OCI-LY7 (cell line): ENCODE measurements at places on chromosomes 1 and 21.
A peak's percentile ranks its signal among the peaks of the same experiment; 100 is the strongest.

- no peak for DNase-seq
These were observed 11.7 kb upstream of the FGR start for GRCh38 chr1:27646676-27647075.

DNA sequence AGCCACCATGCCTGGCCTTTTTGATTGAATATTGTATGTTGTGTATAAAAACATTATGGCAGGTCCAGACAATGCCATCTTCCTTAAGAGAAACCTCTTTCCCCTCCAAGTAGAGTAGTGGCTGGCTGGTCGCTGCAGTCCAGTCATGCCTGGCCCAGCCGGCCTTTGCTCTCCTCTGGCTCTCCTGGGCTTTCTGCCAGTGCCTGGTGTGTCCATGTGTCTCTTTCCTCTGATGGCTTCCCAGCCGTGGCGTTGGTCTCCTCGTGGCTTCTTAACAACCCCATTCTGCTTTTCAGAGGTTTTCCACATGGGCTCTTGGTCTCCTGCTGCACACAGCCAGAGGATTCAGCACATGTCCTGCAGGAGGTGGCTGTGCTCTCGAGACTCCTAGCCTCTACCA lies 58.7 kb downstream of the DIP2A start:
- no peak for DNase-seq

DNA sequence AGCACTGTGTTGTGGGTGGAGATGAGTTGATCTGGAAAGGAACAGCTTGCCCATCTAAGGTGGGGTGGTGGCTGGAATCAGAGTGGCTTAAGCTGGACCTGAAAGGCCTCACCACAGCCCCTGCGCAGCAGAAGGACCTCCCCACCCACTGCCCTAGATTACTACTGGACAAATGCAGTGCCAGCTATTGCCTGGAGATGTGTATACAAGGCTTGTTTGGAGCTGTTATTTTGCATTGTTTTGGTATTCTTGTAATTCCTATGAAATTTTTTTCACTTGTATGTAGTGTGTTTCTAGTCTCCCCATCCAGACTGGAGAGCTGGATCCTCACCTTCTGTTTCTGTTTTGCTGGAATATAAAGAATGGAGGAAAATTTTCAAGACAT lies 1.3 kb upstream of the SLC30A1 start:
- no peak for DNase-seq

GRCh38 chr1:12204140-12204539 lies 25.7 kb upstream of the VPS13D start:
- DNase-seq, result peak; percentile 35

DNA sequence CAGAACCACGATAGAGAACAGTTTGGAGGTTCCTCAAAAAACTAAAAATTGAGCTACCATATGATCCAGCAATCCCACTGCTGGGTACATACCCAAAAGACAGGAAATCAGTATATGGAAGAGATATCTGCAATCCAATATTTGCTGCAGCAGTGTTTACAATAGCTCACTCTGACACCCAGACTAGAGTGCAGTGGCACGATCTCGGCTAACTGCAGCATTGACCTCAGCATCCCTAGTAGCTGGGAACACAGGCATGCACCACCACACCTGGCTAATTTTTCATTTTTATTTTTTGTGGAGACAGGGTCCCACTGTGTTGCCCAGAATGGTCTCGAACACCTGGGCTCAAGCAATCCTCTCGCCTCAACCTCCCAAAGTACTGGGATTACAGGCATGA lies 13.1 kb downstream of the TTC13 start:
- no peak for DNase-seq

- DNase-seq, result no peak
These were observed 61.4 kb upstream of the DIRAS3 start for GRCh38 chr1:68111519-68112436.

- DNase-seq, result peak; percentile 66
These were observed at the start of gene GRIK3 for GRCh38 chr1:37034121-37035013. TSS of gene GRIK3 (minus strand) at chr1:37034515. CDS start at chr1:37034108, 407 bp downstream.

GRCh38 chr1:37718901-37719571 lies 26.7 kb downstream of the CDCA8 start:
- DNase-seq, result no peak

GRCh38 chr1:99590578-99591209 lies 55.2 kb upstream of the PALMD start:
- no peak for DNase-seq
